ENCODE measurements at places on chromosomes 6 and 20. TPM values are rescaled to one million over a fixed set of nuclear protein-coding genes. Genes with fewer than 3 reads are reported as not detected.
A peak's percentile ranks its signal among the peaks of the same experiment; 100 is the strongest.

Gene FOXS1
- not detected for total RNA-seq

Gene MUCL3
- not detected for total RNA-seq

Gene C6orf15
- not detected for total RNA-seq

DNA sequence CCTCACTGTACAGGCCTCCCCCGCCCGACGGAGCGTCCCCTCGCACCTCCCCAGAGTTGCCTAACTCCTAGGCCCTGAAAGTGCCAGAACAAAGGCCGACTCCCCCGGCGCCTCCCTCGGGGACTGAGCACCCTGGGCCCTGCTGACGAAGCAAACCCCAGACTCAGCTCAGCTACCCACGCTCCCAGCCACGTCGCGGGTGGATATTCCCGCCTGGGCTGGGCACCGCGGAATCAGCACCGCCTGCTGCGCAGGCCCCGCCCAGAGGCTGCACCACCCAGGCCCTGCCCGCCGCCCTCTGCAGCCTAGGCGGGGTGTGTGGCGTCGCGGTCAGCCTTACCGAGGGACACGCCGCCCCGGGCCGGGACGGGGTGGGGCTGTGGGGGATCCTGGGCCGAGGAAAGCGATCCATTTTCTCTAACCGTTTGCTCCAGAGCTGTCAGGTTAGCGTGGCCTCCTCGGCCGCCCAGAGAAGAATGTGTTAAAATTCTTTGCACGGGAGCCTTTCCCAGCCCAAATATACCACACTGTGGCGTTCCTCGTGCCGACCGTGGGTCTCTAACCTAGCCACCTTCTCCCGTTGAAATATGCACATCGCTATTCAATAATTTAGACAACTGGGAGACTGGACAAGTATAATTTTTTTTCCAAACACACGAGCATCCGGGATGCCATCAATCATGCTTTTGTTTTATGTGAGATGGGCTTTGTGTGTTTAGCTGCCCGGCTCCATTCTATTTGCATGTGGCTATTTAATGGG lies 31.4 kb downstream of the TFAP2A start:
- DNase-seq = no peak

DNA sequence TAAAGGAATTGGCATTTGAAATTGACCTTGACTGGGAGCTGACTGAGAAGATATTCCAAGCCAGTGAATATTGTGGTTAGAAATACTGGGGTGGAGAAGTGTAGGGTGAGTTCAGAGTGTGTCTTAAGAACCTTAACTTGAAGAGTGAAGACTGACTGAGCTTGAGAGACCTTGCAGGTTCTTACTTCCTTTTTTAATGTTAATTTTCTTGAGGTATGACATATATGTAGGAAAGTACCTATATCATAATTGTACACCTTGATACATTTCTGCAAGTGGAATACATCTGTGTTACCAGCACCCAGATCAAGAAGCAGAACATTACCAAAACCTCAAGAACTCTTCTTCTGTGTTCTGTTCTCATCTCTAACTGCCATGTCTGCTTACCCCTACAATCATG lies 11.0 kb downstream of the DHX35 start:
- DNase-seq = no peak

- no peak for DNase-seq
Measured at GRCh38 chr20:24588047-24588635, 118.7 kb downstream of the SYNDIG1 start.

DNA sequence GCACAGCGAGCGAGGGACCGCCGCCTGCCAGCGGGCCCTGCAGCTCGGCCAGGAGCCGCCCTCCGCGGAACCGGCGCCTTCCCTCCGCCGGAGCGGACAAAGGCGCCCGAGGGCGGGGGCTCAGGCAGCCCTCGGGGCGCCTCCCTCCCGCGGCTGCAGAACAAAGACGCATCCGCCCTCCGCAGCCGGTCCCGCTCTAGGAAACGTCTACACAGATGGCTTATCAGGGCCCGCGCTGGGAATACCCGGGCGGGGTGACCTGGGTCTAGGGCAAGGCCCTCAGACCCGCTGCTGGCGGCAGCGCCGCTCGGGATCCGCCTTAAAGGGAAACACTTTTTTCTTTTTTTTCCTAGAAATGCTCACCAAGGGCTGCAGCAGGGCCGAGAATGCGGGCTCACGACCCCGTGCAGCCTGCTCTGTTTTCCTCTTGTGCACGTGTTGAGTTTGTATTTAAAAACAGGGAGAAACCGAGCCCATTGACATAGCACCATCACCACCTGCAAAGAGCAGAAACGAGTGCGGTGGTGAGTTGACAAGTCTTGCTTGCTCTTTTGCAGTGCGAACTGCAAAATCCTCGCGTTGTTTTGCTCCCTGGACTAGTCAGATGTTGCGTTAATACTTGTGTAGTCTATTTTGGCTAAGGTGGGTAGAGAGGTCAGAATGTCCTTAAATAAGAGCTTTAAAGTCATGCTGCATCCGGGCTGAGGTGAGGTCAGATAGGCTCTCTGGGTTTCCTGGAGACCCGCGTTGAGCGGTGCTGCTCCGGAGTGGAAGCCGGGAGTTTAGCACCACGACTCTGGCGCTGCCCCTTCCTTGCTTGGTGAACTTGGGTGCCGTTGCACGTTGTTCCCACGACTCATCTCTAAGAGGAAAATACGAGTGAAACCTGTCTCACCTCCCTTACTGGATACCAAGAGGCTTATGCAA lies 1.1 kb upstream of the RPS6KA2 start:
- peak; percentile 60 for DNase-seq

DNA sequence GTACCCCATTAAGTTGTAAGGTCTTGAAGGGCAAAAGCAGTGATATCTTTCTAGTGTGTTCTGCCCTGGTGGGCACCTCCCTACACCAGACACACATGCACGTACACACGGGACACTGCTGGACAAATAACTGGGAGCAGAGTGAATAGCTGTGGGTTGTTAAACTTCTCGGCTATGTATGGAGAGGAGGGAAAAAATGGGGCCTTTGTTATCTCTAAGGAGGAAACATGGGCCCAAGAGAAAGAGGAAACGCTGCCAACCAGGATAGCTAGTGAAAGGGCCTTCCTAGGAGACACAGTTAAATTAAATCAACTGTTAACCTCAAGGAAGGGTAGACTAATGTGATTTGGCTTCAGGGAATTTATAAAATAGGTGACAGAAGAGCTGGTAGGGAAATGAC lies 169.7 kb downstream of the MYLK4 start:
- no peak for DNase-seq

All from naive thymus-derived CD4-positive, alpha-beta T cell (primary cell).